ENCODE measurements at places on chromosomes 5 and 9.

- DNase-seq = no peak
Measured at GRCh38 chr9:137836151-137836830, 41.3 kb upstream of the CACNA1B start.

DNA sequence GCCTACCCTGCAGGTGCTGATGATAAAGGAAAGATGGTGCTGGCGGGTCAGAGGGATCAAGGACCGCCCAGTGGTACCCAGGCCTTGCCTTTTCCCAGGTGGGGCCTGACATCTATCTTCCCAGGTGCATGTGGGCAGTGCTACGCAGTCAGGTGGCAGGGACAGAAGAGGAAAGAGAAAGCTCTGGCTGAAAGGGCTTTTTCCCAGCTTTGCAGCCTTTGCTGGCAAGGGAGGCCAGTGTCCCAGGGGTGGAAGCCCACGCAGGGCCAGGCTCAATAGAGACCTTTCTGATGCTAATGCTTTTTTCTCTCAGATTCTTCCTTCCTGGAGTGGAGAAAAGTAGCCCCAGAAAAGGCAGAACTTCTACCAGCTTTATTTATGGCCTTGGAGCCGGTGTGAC is 36.7 kb downstream of the FABP6 start:
- no peak for DNase-seq

- DNase-seq = no peak
Measured at GRCh38 chr5:167902298-167902697, 389.1 kb upstream of the WWC1 start.

DNA sequence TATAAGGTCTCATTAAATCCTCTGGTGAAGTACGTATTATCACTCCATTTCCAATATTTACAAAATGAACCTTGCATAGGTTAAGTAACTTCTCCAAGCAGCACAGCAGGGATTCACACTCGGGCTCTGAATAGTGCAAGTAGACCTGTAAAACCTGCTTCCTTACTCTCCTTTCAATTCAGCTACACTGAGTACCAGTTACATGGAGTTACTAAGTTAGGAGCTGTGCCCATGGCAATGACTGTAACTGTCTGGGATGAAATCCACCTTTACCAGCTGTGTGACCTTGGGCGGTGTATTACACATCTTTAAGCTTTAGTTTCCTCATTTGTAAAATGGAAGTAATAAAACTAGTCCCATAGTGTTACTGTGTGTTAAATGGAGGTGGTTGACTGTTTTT is 15.9 kb upstream of the MOB3B start:
- no peak for DNase-seq

- DNase-seq = no peak
Measured at GRCh38 chr5:96023518-96023917, 61.9 kb upstream of the ELL2 start.

- DNase-seq = no peak
Measured at GRCh38 chr5:144100702-144101101, 69.8 kb downstream of the YIPF5 start.

GRCh38 chr9:80320916-80321315 is 749.2 kb downstream of the TLE4 start:
- no peak for DNase-seq

DNA sequence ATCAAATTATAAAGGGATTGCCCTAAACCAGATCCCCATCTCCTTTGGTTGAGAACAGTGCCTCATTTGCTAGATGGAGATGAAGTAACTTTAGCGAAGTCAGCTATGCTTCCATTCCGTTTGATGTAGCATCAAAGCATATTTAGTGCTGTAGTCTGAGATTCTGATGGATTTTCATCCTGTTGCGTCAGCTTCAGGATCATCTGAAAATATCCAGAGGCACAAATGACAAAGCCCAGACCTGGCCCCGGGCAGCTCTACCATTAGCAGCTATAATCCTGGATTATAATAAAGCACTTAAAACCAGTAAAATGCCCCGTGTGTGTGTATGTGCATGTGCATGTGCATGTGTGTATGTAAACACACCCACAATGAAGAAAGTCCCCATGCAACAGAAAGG is 44.7 kb downstream of the ERAP1 start:
- no peak for DNase-seq

GRCh38 chr5:178338126-178338749 is 105.6 kb upstream of the PHYKPL start:
- no peak for DNase-seq

DNA sequence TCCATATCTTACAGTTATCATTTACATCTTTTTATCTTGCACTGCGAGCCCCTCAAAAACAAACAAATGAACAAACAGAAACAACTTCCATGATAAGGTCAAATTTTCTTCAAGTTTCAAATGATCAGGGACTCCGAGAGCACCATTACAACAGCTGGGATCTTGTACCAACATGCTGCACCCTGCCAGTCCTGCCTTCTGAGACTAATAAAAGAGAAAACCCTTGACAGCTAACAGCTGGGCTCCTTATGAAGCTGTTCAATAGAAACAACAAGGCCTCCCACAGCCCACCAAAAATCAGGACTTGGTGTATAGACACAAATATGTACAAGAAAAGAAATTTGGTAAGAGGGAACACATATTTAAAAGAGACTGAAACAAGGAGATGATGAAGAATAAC is 985.3 kb upstream of the DMAC1 start:
- DNase-seq = no peak

GRCh38 chr5:56490971-56491468 is 257.9 kb upstream of the ANKRD55 start:
- DNase-seq = no peak

DNA sequence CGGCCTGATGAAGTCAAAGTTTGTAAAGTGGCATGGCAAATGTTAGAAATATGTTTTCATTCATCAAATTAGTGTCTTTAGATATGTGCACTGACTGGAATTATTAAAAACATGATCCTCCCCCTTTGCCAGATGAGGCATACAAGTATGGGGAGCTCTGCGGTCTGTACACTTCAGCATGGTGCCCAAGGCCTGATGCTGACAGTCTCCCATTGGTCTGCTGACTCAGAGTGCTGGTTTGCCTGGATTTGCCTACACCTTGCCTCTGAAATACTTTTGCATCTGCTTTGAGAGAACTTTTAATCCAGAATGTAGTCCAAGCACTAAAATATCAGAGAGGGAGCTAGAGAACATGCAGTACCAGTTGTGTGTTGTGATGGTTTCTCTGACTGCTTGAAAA is 354.3 kb upstream of the ACTBL2 start:
- no peak for DNase-seq

DNA sequence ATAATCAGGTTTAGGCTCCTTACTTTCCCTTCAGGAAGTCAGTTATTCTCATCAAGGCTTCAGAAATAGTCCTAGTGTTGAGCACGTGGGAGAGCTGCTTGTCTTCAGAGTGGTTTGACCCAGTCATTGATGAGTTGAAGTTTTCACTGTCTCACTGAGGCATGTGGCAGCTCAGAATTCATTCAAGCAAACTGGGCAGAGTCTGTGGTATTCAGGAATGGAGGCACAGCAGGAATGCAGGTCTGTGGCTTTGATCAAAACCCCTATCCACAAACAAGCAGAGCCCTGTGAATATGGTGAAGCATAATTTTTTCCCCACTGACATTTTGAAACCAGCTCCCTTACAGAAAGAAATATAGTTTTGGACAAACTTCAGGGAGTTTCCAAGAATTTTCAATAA is 207.3 kb downstream of the CD180 start:
- no peak for DNase-seq

DNA sequence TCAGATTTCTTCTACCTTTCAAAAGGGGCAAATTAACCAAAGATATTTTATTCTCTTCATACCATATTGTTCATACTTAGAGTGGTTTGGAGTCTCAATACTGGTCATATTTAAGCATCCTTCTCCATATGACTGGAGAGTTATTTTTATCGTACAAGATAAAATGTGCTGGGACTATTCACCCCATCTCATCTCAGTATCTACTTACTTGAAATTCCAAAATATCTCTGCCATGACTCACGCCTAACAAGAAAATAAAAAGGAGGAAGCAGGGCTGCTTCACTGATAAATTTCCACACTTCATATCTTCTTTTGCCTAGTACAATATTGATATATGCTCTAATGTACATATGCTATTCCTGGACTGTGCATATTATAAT is 277.9 kb upstream of the CDH9 start:
- no peak for DNase-seq

DNA sequence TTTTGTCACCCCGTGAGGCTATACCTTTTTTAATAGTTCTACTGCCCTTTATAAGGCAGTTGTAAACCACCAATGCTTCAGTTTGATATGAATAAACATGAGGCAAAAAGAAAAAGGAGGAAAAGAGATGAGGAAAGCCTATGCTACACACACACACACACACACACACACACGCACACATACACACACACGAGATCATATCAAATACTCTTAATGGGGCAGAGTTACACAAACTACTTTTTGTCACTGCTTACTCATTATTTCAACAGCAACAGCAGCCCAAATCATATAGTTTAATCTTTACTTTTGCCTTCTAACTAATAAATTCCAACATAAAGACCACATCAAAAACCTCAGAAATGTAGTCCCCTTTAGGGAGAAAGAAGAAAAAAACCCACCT is 116.8 kb upstream of the PAM start:
- DNase-seq = no peak

- DNase-seq = no peak
Measured at GRCh38 chr5:35337340-35338156, 107.3 kb upstream of the PRLR start.

DNA sequence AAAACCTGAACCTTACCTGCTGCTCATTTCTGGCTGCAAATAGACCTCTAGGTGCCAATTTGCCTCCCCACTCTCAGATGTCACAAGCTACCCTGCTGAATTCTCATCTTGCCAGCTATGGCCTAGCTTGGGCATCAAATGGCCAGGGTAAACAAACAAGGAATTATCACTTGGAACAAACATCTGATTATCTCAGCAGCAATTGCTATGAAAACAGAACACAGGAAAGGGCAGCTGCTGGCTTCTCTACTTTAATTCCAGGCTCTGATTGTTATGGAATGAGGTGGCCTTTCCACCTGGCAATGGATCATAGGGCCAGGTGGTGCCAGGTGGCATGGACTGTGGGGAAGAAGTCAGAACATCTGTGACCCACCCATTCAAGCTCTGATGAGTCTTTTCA is 505.1 kb downstream of the TLR4 start:
- no peak for DNase-seq

- no peak for DNase-seq
Measured at GRCh38 chr5:44770780-44771717, 37.7 kb upstream of the MRPS30 start.

- DNase-seq = no peak
Measured at GRCh38 chr9:31908158-31908890, 476.1 kb upstream of the ACO1 start.

- no peak for DNase-seq
Measured at GRCh38 chr5:168311061-168311566, 19.7 kb downstream of the WWC1 start.

DNA sequence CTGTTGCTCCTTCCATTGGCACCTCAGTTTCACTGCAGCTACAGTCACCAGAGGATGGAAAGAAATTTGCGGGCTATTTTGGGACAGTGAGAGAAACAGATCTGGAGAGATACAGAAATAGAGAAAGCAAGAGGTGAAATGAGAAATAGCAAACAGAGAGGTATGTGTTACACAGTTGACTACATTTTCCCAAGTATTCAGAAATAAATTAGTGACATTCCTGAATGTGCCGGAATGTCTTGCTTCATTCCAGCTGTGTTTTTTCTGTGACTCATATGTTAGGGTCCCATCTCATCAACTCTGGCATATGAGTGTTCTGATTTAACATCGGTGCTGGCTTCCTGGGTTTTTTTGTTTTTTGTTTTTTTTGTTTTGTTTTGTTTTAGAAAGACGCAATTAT is 63.8 kb upstream of the ZNF462 start:
- DNase-seq = no peak
